ENCODE measurements at places on chromosomes 12 and 14.

- DNase-seq, result no peak
Observed at GRCh38 chr12:262817-263216, at the start of gene SLC6A13. TSS of gene SLC6A13 (minus strand) at chr12:262836. CDS start at chr12:260052, 2,784 bp downstream.

DNA sequence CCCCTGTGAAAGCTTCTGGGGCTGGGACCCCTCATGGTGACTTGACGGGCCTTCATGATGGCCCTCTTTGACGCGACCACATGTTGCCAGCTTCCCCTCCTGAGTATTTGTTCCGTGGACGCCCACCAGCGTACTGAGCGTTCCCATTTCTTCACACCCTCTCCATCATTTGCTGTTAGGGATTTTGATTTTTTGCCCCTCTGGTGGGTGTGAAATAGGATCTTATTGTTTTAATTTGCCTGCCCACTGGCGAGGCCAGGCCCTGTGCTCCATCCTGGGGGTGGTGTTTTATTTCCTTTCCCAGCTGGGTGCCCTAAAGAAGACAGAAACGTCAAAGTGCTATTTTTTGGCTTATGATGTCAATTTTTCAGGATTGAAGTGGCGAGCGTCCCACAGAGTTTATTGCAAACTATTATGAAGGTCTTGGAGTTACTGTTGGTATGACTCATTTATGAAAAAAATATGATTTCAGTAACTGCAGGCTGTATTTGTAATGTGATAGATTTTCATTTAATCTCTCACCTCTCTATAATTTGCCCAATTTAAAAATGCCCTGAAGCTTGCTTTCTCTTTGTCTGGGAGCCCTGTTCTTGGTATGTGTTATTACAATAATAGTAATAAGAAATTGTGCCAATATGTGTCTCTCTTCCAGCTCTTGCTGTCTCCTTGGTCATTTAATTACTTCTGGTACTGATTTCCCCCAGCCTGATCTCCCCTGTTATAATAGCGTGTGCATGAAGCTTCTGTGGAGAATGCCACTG lies 99.6 kb downstream of the SLC25A47 start:
- no peak for DNase-seq

GRCh38 chr14:22820731-22821130 lies 5.5 kb upstream of the SLC7A7 start:
- peak; percentile 70 for DNase-seq

DNA sequence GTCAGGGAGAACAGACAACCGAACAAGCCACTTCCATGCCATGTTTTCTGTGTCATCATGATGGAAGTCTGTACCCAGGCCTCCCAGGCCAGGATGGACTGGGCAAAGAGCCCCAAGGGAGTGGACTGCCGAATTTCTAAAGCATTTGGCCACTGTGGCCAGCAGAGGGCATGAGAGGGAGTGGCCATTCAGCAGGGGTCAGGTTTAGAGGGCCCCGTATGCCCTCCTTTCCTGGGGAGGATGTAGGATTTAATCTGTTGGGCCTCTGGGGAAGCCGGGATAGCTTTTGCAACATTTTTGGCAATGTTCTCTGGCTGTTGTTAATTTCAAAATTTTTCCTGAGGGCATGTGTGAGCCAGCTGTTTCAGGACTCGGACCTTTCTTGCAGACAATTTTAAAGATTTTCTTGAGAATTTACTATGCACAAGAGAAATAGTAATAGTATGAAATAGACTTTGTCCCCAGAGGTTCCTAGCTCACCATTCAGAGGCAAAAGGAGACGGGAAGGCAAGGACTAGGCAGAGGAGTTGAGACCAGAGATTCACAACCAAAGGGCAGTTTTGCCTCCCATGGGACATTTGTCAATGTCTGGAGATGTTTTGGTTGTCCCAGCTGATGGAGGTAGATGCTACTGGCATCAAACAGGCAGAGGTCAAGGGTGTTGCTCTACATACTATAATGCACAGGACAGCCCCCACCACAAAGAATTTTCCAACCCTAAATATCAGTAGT lies 18.0 kb downstream of the ACACB start:
- peak; percentile 40 for DNase-seq

DNA sequence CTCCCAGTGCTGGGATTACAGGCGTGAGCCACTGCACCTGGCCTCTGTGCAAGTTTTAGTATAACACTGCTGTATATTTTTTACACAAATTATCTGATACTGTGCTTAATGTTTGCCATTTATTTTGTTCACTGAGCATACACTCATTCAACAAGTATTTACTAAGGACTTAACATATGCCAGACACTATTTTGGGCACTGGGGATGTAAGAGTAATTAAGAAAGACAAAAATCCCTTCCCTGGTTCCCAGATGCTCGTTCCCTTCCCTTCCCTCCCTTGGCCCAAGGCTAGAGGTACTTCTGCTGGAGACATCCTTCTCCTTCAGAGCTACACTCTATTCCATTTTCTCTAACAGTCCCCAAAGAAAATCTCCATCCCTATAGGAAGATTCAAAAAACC lies 12.5 kb downstream of the CIT start:
- DNase-seq, result no peak

DNA sequence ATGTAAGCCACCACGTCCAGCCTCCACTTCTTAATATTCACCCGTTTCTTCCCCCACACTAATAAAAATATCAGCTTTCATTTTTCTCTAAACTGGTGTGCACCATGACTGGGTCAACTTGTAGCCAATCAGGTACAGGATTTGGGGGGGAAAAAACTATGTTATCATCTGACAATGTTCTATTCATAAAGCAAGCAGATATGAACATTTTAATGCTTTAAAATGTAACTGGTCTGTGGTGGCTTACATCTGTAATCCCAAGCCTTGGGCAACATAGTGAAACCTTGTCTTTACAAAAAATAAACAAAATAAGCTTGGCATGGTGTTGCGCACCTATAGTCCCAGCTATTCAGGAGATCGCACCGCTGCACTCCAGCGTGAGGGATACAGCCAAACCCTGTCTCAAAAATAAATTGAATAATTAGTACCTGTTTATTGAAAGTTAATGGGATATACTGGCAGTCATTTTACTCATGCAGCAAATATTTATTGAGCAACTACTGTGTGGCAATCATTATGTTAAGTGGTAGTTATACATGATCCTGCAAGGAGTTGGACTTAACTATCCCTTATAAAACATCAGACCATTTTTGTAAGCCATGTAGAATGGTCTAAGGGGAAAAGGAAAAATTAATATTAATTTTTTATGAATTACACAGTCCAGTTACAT lies 15.3 kb upstream of the ITPR2 start:
- DNase-seq, result peak; percentile 18

- DNase-seq, result no peak
Observed at GRCh38 chr12:19752712-19753111, 313.4 kb downstream of the AEBP2 start.

DNA sequence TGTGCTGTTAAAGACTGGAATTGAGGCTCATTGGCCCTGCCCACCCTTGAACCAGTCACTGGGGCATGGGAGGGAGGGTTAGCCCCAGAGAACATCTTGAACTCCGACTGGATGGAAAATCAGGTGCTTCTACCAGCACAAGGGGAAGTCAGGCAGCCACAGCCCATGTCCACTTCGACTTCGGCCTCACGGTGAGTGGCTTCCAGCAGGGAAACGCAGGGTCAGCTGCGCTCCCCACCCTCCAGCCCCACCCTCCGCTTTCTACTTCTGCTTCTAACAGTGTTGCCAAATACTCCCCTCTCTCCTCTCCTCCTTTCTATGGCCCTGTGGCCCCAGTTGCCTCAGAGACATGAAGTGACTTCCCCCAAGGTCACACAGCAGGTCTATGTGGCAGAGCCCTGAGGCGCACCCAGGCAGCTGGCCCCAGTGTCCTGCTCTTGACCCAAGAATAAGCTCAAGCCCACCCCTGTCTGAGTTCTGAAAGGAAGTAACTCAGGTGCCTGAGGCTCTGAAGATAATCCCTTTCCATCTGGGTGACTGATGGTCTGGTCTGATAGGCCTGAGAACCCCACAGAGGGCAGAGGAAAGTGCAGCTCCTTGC lies 11.9 kb upstream of the SH2B3 start:
- DNase-seq, result peak; percentile 56

DNA sequence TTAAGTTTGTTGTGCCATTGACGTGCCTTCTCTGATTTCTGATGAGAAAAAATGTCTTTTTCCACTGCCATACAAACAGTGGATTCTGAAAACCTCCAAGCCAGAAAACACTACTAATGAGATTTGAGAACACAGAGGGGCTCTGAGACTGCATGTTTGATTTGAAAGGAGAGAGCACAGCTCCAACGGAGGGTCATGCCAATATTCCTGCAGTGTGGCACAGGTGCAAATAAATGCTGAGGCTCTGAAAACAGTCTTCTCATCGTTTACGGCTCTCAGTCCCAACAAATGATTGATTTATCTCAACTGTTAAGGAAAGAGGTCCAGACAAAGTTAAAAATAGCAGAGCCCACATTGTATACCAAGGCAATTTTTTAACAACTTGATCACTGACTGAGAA lies 128.7 kb downstream of the KCNH5 start:
- DNase-seq, result no peak

GRCh38 chr12:60195483-60195882 lies 599.7 kb downstream of the SLC16A7 start:
- DNase-seq, result no peak

GRCh38 chr14:30779210-30779609 lies 95.1 kb upstream of the COCH start:
- DNase-seq, result peak; percentile 4

GRCh38 chr14:56482310-56482911 lies 97.2 kb upstream of the TMEM260 start:
- peak; percentile 5 for DNase-seq

GRCh38 chr12:109497675-109498074 lies 20.2 kb downstream of the UBE3B start:
- DNase-seq, result peak; percentile 26

- no peak for DNase-seq
Observed at GRCh38 chr14:91891721-91892220, 24.4 kb upstream of the TC2N start.

- DNase-seq, result no peak
Observed at GRCh38 chr12:124603100-124603541, 35.7 kb upstream of the NCOR2 start.

DNA sequence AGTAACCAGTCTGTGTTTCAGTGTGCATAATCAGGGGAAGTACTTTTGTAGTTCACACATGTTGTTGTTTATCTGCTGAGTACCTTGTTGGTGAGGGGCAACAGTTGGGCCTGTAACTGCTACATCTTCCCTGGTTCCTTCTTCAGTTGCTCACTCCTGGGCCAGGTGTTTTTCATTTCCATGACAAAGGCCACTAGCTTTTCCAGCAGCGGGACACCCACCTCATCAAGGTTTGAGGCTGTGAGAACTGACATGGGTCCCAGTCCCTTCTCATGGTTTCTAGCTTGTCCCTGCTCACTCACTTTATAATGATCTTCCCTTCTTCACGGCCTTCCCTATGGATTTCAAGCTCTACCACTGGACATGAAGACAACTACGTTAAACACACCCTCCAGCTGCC lies 1.5 kb upstream of the NOXRED1 start:
- no peak for DNase-seq

- DNase-seq, result no peak
Observed at GRCh38 chr14:99382071-99382470, 98.6 kb downstream of the SETD3 start.

GRCh38 chr12:40946612-40947194 lies 241.4 kb upstream of the PDZRN4 start:
- peak; percentile 13 for DNase-seq

- no peak for DNase-seq
Observed at GRCh38 chr12:38969706-38970105, 64.3 kb upstream of the CPNE8 start.

DNA sequence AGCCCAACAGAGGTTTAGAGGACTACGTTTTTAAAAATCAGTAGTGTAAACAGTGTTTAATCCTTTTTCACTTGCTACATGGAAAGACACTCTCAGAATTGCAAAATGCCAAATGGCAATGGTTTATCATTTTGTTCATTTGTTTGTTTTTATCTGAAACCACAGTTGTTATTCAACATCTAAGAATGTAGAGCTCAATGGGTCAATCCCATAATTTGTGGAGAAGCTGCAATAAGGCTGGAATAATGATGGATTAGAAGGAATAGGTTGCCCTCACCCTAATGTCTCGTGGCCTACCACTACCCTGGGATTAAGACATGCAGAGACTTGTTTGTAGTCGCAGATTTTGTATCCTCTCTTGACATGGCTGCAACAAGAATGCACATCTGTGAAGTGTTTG lies 115.7 kb downstream of the LLPH start:
- DNase-seq, result peak; percentile 71

DNA sequence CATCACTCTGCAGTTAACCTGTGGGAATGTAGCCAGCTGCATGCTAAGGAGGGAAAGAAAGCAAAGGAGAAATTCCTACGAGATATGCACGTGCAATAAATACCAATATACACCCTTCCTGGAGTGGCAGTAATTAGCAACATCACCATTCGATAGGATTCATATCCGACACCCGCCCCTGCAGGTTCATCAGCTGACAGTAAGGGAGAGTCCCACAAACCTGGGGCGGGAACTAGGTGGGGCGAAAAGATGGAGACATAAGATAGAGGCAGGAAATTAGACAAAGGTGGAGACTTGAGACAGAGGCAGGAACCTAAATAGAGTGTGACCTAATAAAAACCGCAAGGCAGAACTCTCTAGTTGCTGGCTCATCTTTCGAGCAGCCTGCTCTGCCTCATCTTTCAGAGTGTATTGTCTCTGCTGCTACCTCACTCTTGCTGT lies 51.6 kb downstream of the PLEKHG3 start:
- peak; percentile 44 for DNase-seq

- no peak for DNase-seq
Observed at GRCh38 chr12:52628841-52629240, 10.5 kb upstream of the KRT73 start.

DNA sequence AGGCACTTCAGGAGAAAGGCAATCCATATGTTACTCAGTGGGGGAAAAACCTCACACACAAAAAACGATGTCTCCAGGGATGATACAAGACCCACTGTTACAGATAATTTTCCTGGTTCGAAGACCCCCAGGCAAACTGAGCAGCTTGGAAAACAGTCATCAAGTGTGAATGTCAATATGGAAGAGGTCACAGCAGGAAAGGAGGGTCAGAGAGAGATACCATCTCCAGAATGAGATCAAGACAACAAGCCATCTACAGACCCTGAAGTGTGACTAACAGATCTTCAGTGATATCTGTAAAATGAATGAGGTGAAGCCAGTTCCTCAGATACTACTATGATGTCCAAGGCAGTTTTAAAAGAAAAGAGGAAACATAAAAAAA lies 28.6 kb downstream of the GNS start:
- DNase-seq, result no peak

DNA sequence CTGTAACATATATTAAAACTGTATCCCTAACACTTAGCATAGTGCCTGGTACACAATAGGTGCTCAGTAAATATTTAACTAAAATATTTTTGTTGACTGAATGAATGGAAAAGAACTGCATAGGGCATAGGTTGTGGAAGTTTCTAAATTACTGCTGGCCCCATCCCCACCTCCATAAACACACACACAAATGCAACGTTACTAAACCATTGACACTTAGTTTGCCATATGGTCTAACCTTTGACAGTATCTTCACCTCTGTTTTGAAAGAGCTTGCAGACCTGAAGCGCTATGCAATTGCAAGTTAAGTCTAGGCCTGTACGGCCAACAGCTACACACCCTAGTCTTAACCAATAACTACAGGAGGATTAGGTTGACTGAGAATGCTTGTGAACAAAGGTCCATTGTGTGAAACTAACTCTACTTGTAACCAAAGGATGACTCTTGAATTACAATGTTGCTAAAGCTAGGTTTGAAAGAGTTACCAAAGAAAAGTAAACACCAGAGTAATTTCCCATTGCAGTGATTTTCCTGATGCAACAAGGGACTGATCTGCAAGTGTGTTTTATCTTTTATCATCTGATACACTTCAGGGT lies 924 bp upstream of the MANSC1 start:
- no peak for DNase-seq

GRCh38 chr14:72666610-72667009 lies 227.3 kb downstream of the DPF3 start:
- peak; percentile 97 for DNase-seq

GRCh38 chr14:70907996-70908934 lies 1.0 kb downstream of the PCNX1 start:
- DNase-seq, result peak; percentile 64
